Left ventricle myocardium inferior (tissue), 1 donor: ENCODE measurements at places on chromosomes 12 and 14. TPM values are rescaled to one million over a fixed set of nuclear protein-coding genes. Genes with fewer than 3 reads are reported as not detected.
A peak's percentile ranks its signal among the peaks of the same experiment; 100 is the strongest.

DNA sequence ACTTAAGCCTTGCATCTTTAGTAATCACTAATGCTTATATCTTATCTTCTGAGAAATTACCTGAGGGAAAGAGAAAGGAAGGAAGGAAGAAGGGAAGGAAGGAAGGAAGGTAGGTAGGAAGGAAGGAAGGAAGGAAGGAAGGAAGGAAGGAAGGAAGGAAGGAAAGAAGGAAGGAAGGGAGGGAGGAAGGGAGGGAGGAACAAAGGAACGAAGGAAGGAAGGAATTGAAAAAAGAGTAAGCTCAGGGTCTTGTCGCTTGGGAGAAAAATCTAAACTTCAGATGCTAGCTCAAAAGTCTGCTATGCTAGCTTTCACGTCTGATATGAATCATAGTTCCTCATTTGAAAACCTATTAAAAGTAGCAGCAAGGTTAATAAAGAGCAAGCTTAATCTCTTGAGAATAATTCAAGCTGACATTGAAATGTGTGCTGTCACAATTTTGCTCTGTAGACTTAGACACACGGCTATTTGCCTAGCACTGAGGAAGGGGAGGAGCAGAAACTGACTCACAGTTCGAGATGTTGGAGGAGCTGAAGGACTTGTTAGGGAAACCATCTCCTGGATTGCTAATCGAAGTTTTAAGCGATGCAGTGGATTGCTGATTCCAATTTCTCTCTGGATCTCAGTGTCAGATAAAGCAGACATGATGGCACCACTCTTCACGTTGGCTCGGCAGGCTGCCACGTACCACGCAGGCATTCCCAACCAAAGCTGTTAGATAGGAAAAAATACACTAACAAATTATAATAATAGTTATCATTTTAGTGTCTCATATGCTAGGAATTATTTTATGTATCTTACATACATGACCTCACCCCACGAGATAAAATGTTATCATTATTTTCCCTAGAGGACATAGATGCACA, 216.7 kb downstream of the ACSS3 start:
- H3K4me3 ChIP-seq: no peak overlapping the region
- H3K4me1 ChIP-seq: no peaks in the 10 kb centered on the region

GRCh38 chr12:119206348-119207062, 27.8 kb downstream of the HSPB8 start:
- no peak overlapping the region for H3K4me3 ChIP-seq
- peak overlapping the region; percentile 60 for H3K27ac ChIP-seq
- H3K36me3 ChIP-seq: no peaks in the 10 kb centered on the region
- H3K4me1 ChIP-seq: peaks cover 62% of the 10 kb centered on the region

The C12orf54 gene
- not detected for total RNA-seq

- no peaks in the 10 kb centered on the region for H3K36me3 ChIP-seq
- no peak overlapping the region for H3K27ac ChIP-seq
- no peaks in the 10 kb centered on the region for H3K4me1 ChIP-seq
- no peak for DNase-seq
- H3K4me3 ChIP-seq: no peak overlapping the region
These were observed 837.6 kb downstream of the VRK1 start for GRCh38 chr14:97634751-97635150.

The CCDC77 gene
- 4.8 TPM for total RNA-seq

DNA sequence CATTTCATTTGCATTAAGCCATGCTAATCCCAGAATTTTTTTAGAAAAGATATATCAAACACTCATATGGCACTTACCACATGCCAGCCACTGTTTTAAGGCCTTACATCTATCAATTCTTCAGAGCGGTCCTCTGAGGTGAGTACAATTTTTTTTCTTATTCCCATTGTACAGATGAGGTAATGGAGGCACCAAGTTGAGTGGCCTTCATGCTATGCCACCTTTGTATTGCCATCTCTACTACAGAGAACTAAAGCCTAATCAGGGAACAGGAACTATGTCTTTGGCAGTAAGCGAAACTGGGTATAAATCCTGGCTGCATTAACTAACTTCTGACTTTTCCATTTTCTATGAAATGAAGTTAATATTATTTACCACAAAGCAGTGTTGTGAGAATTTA, 27.1 kb downstream of the SLC38A4 start:
- H3K27ac ChIP-seq: no peak overlapping the region
- H3K36me3 ChIP-seq: no peaks in the 10 kb centered on the region
- H3K27me3 ChIP-seq: no peaks in the 10 kb centered on the region
- no peak overlapping the region for H3K4me3 ChIP-seq

DNA sequence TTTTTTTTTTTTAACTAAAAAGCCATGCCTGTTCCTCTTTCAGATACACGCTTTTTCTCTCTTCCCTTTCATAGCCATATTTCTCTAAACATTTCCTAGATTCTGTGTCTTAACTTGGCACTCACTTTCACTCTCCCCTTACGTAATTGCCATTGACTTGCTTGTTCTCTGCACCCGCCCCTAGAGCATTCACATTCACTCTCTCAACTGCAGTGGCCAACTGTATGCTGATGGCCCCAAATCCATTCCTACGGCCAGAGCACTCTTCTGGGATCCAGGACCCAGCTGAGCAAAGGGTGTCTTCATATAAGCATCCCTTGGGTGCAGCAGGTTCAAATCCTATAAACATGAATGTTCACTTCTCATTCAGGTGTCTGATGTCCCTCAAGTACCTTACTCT, 59.5 kb downstream of the CKB start:
- peaks cover 81% of the 10 kb centered on the region for H3K36me3 ChIP-seq
- no peak overlapping the region for H3K27ac ChIP-seq
- no peak for DNase-seq

The CEBPE gene
- total RNA-seq: not detected

DNA sequence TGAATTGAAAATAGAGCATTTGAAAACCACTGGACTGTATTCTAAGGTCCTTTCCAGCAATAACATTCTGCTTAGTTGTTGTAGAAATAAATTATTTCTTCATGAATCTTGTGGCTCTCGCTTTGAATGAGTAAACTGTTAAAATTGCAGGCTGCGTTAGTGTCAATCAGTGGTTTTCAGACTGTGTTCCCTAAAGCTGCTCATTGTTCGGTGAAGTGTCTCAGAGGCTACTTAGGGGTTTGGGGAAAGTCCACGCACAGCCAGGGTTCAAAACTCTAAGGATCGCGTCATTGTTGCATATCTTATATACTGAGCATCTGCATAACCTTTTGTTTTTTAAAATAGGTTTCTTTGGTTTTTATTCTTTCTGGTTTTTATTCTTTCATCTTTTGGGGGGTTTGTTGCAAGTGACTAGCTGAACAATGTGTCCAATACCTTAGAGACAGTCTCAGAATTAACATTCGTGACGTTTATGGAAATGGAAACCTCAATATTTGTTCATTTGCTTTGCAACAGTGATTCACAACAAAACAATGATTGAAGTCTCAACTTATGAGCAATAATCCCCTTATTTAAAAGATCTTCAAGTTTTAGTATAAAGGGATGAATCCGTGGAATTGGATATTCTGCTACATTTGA, 108.1 kb downstream of the TTLL5 start:
- H3K27me3 ChIP-seq: no peaks in the 10 kb centered on the region
- peaks cover 14% of the 10 kb centered on the region for H3K4me1 ChIP-seq
- H3K27ac ChIP-seq: no peak overlapping the region
- DNase-seq: no peak
- H3K36me3 ChIP-seq: peaks cover 32% of the 10 kb centered on the region

The CTSG gene
- 0.80 TPM for total RNA-seq

- H3K27me3 ChIP-seq: no peaks in the 10 kb centered on the region
- peak overlapping the region; percentile 43 for H3K27ac ChIP-seq
- H3K36me3 ChIP-seq: peaks cover 46% of the 10 kb centered on the region
- H3K4me1 ChIP-seq: peaks cover 98% of the 10 kb centered on the region
- no peak for DNase-seq
These were observed 31.7 kb downstream of the ATP2A2 start for GRCh38 chr12:110312581-110313360.

DNA sequence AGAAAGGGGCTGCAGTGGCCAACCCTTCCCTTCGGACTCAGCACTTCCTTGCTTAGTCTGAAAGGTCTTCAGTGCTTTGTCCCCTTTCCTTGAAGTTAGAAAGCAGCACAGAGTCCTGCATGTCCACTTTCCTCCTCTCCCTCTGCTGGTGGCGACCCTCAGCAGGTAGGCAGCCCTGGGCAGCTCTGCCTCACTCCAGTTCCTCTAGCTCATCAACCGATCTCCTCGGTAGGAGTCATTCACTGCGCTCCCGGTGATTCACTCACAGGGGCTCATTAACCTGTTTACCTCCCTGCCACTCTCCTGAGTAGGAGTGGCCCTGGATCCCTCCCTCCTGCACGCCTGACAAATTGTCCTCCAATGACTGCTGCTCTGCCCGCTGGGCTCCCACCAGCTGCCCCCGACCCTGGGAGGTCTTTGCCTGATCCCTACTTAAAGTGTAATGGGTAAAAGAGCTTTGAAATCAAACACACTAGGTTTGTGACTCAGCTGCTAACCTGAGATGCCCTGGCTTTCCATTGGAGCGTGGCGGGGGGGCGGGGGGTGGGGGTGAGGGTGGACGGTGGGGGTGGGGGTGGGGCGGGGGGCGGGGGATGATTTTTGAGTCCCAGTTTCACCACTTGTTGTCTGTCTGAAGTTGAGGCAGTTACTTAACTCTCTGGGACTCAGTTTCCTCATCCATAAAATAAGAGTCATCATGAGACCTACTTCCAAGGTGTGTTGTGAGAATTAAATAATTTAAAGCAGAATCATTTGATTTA, 4.2 kb downstream of the SCNN1A start:
- H3K4me3 ChIP-seq: no peak overlapping the region
- H3K36me3 ChIP-seq: no peaks in the 10 kb centered on the region
- peaks cover 5% of the 10 kb centered on the region for H3K4me1 ChIP-seq
- no peak for DNase-seq

GRCh38 chr14:55913324-55914025, 204.7 kb upstream of the PELI2 start:
- peak overlapping the region; percentile 33 for H3K27ac ChIP-seq
- DNase-seq: peak; percentile 25
- H3K27me3 ChIP-seq: peaks cover 22% of the 10 kb centered on the region
- H3K4me1 ChIP-seq: no peaks in the 10 kb centered on the region

DNA sequence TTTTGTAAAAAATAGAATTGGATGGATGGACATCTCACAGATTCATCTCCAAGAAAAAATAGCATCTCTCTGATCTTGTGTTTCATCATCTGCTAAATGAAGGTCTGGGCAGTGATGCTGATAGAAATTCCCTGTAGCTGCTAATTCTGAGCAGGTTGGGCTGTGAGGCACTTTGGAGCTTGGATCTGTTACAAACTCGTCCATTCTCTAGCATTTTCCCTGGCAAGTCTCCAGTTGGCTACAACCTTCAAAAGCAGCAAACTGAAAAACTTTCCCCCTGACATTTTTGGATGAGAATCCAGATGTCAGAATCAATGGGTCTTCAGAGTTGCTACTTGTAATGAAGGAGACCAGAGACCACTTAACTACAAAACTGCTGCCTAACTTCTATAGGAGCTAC, 72.7 kb downstream of the TPH2 start:
- no peaks in the 10 kb centered on the region for H3K36me3 ChIP-seq
- no peak overlapping the region for H3K4me3 ChIP-seq
- no peak overlapping the region for H3K27ac ChIP-seq

GRCh38 chr12:11746024-11746771, 96.7 kb downstream of the ETV6 start:
- no peak for DNase-seq
- no peaks in the 10 kb centered on the region for H3K36me3 ChIP-seq
- no peak overlapping the region for H3K4me3 ChIP-seq
- H3K27ac ChIP-seq: no peak overlapping the region

- no peak for DNase-seq
- H3K27ac ChIP-seq: no peak overlapping the region
- no peaks in the 10 kb centered on the region for H3K36me3 ChIP-seq
- H3K27me3 ChIP-seq: no peaks in the 10 kb centered on the region
- no peak overlapping the region for H3K4me3 ChIP-seq
These were observed 2.9 kb upstream of the CMAS start for GRCh38 chr12:22042976-22043669.

- H3K27me3 ChIP-seq: peaks cover 12% of the 10 kb centered on the region
- H3K36me3 ChIP-seq: no peaks in the 10 kb centered on the region
These were observed 5.9 kb downstream of the CLEC4D start for GRCh38 chr12:8519171-8519570.

DNA sequence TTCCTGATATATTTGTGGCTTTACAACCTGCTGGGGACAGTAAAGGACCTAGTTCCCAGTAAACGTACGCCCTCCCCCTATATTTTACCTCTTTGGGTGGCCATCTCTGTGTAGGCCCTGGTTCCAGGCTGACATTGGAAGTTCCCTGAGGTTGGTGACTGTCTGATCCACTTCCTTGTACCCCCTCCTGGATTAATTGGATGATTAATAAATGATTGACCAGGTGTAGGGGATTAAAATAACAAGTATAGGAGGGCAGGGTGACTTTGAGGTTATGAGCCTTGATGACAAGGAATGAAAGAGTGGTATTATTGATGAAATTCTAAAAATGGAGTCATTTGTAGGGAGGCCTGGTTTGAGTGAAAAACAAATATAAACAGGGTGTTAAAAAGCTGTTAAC, 9.6 kb downstream of the SUSD6 start:
- no peak for DNase-seq
- no peaks in the 10 kb centered on the region for H3K27me3 ChIP-seq
- H3K4me3 ChIP-seq: no peak overlapping the region
- peaks cover 98% of the 10 kb centered on the region for H3K4me1 ChIP-seq
- no peaks in the 10 kb centered on the region for H3K36me3 ChIP-seq

The PACS2 gene
- 64.0 TPM for total RNA-seq

DNA sequence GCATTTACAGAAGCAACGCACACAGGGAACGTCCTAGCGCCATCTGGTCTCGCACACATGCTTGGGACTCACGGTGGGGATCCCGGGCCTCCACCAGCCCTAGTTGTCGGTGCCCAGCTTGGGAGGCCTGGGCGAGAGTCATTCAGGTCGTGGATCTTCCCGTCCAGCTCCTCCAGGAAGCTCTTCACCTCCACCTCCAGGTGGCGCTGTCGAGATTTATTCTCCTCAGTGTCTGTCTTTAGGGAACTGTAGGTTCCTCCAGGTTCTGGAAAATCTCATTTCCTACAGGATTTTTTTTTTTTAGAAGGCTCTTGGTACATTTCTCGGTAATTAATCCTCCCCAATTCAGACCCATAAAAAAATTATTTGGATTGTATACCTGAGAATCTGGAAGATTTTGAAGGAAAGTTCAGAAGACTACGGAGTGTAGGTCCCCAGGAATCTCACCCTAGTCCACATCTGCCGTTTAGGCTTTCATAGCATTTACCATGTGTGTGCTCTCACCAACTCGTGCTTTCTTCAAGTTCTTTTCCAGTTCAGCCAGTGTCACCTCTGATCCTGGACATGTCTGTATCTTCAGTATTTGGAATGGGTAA, 910.0 kb downstream of the TMEM121 start:
- DNase-seq: peak; percentile 19
- no peak overlapping the region for H3K27ac ChIP-seq
- H3K4me3 ChIP-seq: no peak overlapping the region
- H3K27me3 ChIP-seq: peaks cover 75% of the 10 kb centered on the region

DNA sequence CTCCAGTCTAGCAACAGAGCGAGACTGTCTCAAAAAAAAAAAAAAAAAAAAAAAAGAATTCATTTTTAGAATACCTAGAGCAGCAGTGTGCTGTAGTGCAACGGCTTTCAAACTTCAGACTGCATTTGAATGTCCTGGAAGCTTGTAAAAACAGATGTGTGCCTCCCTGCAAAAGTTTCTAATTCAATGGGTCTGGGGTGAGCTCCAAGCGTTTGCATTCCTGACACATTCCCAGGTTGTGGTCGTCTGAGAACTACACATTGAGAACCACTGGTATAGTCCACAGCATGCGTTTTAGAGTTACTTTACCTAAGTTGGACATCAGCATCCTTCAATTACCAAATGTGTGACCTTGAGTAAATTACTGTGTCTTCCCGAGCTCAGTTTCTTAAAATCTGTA, 816.8 kb downstream of the NRXN3 start:
- no peak overlapping the region for H3K27ac ChIP-seq
- DNase-seq: no peak
- H3K4me1 ChIP-seq: no peaks in the 10 kb centered on the region

GRCh38 chr12:1126091-1126490, 135.1 kb downstream of the ERC1 start:
- no peak overlapping the region for H3K27ac ChIP-seq
- no peak for DNase-seq
- peaks cover 6% of the 10 kb centered on the region for H3K4me1 ChIP-seq
- no peaks in the 10 kb centered on the region for H3K36me3 ChIP-seq
